EL (cell line): ENCODE measurements at places on chromosomes 6 and 20.

- DNase-seq: no peak
Measured at GRCh38 chr6:161710698-161711097, 436.8 kb upstream of the AGPAT4 start.

GRCh38 chr20:41174782-41175181, 37.4 kb downstream of the PLCG1 start:
- DNase-seq: peak; percentile 46

DNA sequence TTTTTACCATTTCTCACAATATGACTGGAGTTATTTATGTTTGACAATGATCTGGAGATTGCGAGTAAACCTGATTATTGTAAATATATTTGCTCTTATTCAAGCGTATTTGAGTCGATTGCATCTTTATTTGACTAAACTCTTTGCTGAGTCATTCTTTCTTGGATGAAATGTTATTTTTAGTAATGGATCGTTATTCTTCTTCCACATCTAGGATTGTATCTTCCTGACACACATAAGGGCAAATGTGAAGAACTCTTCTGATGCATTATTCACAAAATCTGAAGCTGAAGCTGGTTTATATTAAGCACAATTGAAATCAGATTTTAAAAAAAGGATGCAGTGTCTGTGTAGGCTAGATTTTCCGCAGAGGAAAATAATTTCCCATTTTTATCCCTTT, 68.2 kb downstream of the SEL1L2 start:
- no peak for DNase-seq

- peak; percentile 39 for DNase-seq
Measured at GRCh38 chr20:46022411-46023147, 6.4 kb upstream of the SLC12A5 start.

GRCh38 chr6:162688751-162689345, 38.7 kb downstream of the PRKN start:
- DNase-seq: no peak

GRCh38 chr20:40978761-40979160, 49.9 kb upstream of the TOP1 start:
- no peak for DNase-seq

- peak; percentile 20 for DNase-seq
Measured at GRCh38 chr6:38415231-38416005, 224.3 kb downstream of the BTBD9 start.

GRCh38 chr6:122677406-122677805, 67.2 kb downstream of the PKIB start:
- no peak for DNase-seq

DNA sequence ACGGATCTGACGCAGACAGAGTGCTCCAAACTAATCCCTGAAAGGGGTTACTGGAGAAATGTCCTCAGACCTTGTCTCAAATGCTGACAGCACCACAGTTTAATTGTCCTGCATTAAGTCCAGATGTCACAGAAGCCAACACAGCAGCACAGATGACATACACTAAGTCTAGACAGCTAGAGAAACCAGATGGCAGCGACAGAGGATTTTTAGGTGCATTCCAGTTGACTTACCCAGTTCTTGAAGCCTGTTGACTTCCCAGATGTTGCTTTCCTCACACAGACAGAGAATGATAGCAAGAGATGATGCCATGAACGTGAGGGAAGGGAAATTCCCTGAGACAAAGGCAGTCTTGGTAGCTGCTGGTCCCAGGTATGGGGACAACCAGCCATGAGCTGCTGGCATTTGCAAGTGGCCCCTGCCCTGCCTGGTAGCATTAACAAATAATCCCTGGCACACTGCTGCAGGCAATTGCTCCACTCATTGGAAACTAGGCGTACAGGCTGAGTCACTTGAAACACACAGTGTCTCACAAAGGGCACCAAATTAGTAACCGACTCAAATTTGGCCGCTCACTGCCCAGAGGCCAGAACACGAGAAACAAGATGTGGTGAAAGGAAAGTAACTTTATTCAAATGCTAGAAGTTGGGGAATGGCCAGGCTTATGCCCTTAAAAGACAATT, 52.2 kb downstream of the ADGB start:
- no peak for DNase-seq

DNA sequence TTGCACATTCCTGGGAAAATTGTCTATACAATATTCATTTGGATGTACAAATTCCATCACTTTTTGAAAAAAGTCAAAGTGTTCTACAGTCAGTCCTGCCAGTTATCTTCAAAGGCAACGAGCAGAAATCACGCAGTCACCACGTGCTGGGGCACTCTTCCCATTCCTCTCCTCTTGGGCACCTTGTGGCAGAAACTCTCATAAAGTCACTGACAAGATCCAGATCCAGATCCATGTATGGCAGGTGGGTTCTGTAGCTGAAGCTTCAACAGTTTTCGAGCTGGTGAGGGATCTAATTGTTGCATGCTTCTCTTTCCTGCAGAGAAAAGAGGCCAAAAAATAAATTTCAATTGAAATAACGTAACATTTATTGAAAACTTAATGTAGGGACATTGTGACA, 6.7 kb upstream of the NDRG3 start:
- no peak for DNase-seq

DNA sequence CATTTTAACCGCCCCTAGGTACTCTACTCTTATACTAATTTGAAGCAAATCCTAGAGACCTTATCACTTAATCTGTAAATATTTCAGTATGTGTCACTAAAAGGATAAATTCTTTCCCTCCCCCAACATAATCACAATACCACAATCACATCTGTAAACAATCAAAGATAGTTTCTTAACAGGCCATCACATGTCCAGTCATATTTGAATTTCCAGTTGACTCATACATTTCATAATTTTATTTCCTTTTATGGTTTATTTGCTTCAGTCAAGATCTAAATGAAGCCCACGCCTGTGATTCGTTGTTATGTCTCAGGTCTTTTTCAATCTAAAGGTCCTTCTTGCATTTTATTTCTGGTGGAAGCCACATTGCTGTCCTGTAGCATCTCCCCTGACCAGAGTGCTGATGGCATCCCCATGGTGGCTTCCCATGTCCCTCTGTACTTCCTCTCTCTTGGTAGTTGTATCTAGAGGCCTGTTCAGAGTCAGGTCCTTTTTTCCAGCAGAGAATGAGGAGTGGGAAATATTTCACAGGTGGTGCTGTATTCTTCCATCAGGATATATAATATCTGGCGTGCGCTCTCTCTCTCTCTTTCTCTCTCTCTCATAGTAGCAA, 128.6 kb upstream of the SLC22A23 start:
- DNase-seq: peak; percentile 88

DNA sequence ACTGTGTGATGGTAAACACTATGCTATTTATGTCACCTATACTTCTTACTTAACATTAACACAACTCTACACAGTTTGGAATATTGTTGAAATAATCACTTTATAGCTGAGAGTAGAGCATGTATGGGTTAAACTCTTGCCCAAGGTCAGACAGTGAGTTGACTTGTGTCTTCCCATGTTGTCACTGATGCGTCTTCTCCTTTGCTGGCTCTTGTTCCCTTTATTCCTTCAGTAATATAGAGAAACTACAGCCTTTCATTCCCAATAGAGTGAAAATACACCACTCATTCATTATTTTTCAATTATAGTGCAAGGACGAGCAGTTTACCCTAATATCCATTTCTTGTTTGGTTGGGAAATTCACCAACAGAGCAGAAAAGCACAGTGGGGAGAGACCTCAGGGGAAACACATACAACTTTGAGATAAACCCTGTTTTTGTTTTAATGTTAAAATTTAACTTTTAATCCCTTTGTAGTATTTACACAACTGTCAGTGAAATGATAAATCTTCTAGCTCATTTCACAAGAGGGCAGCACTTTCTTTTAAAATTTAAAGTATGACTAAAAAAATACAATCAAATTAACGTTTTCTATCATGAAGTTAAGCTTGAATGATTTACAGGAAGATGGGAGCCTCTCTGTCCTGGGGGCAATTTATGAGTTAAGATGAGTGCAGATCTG, 363.0 kb downstream of the UTRN start:
- no peak for DNase-seq

DNA sequence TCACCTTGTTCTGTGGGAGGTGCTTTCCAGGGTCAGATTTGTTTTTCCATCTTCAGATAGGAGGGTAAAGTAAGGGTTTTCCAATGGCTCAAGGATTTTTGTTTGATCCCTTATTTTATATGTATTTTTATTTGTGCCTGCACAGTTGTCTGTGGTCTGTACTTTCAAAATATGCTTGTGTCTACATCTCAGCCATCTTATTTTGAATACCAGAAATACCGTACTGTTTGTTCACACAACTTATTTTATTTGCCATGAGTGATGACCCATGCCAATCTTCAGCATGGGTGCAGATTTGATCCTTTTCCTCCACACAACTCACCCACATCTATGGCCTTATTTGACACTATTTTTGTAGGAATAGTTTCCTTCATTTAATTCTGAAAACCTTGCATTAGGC, 72.2 kb upstream of the PTCHD4 start:
- DNase-seq: no peak

DNA sequence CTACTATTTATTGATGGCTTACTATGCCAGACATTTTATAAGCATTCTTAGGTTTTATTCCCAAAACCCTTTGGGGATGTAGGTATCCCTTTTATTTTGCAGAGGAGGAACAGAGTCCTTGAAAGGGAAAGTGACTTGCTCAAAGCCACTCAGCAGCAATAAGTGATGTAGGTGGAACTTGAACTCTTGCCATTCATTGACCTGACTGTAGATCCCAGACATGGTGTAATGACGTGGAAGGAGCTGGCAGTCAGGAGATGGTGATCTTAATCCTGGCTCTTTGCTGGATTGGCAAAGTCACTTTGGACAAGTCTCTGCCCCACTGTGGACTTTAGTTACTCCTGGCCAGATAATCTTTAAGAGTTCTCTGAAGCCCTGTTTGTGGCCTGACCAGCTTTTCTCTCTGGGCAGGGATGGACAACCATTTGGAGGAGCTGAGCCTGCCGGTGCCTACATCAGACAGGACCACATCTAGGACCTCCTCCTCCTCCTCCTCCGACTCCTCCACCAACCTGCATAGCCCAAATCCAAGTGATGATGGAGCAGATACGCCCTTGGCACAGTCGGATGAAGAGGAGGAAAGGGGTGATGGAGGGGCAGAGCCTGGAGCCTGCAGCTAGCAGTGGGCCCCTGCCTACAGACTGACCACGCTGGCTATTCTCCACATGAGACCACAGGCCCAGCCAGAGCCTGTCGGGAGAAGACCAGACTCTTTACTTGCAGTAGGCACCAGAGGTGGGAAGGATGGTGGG, 1.6 kb downstream of the DBNDD2 start:
- no peak for DNase-seq

GRCh38 chr20:24979036-24979960, 13.3 kb downstream of the APMAP start:
- DNase-seq: no peak

DNA sequence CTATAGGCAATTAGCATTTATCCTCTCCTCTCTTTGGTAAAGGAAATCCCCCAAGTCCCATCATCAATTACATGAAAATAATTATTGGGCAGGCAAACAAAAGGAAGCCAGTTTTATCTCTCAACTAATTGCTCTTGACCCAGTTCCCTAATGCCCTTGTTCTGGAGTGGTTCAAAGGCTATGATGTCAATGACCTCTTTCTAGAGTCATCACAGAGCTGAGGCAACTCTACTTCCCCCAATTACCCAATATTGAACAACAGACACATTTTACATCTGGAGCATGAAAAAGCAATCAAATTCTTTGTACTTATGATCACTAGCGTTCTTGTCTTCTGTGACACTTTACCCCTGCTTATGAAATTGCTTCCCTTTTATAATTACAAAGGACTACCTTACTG, 43.5 kb downstream of the NT5E start:
- no peak for DNase-seq

- no peak for DNase-seq
Measured at GRCh38 chr20:42914302-42914701, 275.4 kb downstream of the PTPRT start.

DNA sequence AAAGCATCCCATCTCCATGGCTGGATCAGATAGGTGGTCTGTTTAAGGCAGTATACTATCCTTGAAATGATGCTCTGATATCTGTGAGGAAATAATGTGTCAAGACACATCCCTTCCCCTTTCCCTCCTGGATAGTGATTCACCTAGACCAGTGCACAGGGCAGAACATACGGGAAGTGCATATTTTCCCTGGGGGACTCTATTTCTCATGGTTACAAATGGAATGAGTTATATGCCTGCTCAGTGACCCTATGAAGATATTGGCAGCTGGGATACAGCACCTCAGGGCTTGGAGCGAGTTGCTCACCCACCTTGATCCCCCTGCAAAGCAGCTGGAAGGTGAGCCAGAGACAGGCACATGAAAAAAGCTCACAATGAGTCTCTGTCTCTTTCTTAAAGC, 67.5 kb upstream of the PRL start:
- DNase-seq: peak; percentile 4

DNA sequence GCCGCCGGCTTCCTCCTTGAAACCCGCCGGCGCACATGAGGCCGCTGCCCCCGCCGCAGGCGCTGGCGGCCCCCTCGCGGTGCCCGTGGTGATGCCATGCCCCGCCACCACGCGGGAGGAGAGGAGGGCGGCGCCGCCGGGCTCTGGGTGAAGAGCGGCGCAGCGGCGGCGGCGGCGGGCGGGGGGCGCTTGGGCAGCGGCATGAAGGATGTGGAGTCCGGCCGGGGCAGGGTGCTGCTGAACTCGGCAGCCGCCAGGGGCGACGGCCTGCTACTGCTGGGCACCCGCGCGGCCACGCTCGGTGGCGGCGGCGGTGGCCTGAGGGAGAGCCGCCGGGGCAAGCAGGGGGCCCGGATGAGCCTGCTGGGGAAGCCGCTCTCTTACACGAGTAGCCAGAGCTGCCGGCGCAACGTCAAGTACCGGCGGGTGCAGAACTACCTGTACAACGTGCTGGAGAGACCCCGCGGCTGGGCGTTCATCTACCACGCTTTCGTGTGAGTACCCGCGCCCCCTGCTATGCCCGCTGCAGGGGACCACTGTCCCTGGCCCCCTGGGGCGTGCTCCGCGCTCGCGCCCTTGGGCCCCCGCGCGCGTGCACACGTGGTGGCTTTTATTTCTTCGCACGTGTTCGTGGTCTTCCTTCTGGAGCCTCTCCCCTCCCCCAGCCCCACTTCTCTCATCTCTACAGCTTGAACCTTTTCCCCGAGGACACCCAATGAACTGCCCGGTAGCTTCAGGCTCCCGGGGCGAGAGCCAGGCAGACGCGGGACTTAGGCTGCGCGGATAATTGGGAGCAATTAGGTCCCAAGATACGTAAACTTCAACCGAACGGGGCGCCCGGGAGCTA, 453 bp downstream of the KCNQ5 start:
- peak; percentile 76 for DNase-seq

GRCh38 chr6:27754408-27754782, 157.8 kb downstream of the OR2B2 start:
- no peak for DNase-seq

- DNase-seq: peak; percentile 44
Measured at GRCh38 chr20:46013829-46014516, 5.3 kb downstream of the MMP9 start.

- DNase-seq: no peak
Measured at GRCh38 chr20:17320456-17320855, 93.6 kb downstream of the PCSK2 start.

GRCh38 chr6:11983306-11983705, 28.8 kb upstream of the HIVEP1 start:
- no peak for DNase-seq

GRCh38 chr6:145809785-145810184, 4.8 kb downstream of the FBXO30 start:
- peak; percentile 17 for DNase-seq
